Putamen (tissue), 1 donor: ENCODE measurements at places on chromosomes 12 and 14.

- DNase-seq, result no peak
Observed at GRCh38 chr12:93223440-93224426, 154.0 kb upstream of the NUDT4 start.

GRCh38 chr12:120013659-120014380 is 24.8 kb downstream of the BICDL1 start:
- no peak for DNase-seq

DNA sequence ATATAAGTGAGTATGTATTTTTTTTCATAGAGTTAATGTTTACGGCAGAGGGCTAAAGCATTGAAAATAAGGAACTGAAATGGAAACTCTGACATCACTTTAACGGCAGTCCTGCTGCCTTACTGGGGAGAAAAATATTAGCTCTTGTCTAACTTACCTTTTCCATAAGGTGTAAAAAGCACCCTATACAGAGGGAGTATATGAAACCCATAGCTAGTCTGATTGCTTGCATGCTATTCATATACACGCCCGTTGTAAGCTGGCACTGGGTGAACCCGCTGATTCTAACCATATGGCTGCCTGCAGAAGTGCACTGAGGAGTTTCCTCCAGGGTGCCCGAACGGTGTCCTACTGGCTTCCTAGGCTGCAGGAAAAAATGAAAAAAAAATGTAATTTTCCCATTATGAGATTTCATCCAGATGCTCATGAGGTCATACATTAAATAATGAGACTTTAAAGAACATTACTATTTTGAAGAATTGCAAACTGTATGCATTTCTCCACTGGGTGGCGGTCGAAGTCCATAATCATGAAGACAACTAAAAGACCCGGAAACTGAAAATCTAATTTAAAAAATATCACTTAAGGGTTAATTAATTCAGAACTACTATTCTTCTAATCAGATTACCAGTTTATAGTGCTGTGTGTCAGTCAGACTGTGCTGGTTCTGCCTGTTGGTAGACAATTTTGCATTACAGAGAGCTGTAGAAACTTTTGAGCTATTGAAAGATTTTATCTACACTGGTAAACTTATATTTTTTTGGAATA is 144.7 kb downstream of the ALX1 start:
- no peak for DNase-seq

DNA sequence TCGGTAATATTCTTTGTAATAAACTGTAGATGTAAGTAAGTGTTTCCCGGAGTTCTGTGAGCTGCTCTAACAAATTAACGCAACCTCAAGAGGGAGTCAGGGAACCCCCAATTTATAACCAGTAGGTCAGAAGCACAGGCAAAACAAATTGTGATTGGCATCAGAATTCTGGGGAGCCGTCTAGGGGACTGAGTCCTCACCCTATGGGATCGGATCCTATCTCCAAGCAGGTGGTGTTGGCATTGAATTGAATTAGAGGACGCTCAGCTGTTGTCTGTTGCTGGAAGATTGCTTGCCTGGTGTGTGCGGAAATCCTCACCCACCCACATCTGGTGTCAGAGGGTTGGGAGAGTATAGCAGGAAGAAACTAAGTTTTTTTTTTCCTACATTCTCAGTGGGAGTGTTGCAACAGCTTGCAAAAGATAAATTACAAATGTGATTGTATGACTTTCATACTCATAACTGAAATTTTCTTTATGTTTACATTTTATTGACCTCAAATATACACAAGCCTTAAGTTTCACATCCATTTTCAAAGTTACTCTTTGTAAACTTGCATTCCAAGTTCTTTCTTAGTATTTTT is 5.5 kb downstream of the TMEM52B start:
- no peak for DNase-seq

DNA sequence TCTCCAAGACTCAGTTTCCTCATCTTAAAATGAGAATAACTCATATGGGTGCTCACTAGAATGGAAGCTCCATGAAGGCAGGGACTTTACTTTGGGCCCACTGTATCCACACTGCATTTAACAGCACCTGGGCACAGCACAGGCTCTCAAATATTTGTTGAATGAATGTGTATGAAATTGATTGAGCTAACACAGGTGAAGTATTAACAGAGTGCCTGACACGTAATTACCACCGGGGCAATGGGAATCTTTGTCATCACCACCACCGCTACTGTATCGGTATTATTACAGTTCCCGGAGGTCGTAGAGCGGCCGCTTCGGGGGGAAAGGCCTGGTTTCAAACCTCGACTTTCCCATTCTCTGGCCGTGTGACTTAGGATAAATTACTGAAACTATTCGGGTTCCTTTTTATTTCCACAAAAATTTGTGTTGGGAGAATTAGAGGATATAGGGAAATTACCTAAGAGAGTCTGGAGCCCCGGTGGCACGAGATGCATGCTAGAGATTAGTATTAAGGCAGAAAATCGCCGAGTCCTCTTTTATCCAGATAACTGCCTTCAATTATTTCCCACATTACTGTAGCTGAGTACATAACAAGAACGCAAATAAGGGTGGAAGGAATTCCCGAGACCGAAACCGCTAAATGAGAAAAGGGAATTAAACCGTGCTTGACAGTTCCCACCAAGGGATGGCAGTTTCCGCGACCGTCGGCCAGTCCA is 1.0 kb upstream of the RIC8B start:
- no peak for DNase-seq

DNA sequence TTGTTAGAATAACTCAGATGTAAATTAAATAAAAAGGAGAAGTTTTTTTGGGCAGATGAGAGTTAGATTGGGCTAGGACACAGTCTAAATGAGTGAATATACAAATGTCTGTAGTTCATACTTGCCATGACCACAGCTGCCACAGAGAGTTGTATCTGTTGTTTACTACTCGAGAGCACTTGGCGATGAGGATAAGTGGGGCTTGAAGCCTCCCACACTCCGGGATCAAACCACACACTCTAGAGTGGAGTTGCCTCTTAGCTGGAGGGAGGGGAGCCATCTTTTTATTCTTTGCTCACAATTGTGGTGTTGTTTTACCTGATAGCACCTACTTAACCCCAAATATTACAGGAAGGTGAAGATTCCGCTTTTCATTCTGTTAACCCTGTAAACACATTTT is 27.5 kb downstream of the BEST3 start:
- no peak for DNase-seq

GRCh38 chr12:62621101-62621638 is 154.5 kb downstream of the MON2 start:
- no peak for DNase-seq

DNA sequence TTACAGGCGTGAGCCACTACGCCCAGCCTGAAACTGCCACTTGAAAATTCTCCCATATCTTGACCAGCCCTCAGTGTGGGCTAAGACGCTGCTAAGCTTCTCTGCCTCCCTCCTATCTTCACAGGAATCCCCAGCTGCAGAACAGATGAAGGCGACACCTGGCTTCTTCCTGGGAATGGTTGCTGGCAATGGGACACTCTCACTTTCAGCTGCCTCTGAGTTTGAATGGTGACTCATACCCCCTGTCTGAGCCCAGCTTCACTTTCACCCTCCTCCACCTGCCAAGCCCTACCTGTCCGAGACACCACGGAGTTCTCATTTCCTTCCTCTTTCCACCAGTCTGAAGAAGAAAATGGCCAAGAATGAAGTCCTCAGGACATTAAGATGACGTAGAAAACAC is 18.3 kb upstream of the VASH1 start:
- DNase-seq, result no peak

GRCh38 chr12:98924-99352 is 32.4 kb downstream of the IQSEC3 start:
- no peak for DNase-seq

DNA sequence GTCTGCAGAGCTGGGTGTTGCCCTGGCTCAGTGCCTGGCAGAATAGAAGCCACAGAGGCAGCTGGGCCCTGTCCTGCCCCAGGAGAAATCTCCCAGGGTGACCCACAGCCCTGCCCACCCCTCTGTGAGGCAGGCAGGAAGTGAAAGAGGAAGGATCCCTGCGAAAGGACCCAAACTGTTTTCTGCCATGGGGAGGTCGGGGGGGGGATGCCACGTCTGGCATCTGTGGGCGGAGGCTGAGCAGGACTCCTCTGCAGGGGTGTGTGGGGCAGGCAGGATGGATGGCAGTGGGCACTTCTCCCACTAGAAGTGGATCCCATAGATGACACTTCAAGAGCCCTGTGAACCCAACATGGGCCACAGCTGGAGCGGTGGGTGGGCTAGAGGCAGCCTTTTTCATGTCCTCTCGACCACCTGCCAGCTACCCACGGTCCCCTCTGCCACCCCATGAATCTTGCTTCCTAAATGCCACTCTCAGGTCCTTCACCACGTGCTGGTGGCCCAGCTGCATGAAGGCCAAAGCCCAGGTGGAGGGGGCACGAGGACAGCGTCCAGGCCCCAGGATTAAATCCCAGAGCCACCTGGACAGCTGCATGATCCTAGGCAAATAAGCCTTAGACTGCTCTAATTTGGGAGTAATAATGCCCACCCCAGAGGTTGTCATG is 3.6 kb downstream of the PAPLN start:
- DNase-seq, result no peak
